ENCODE measurements at places on chromosomes 13 and 19. TPM values are rescaled to one million over a fixed set of nuclear protein-coding genes. Genes with fewer than 3 reads are reported as not detected.

KIR3DL1 gene
- total RNA-seq = not detected

GRCh38 chr19:442085-442484 lies 18.7 kb downstream of the SHC2 start:
- no peak for DNase-seq

- DNase-seq = no peak
Observed at GRCh38 chr19:44848812-44849447, 2.8 kb downstream of the NECTIN2 start.

DNA sequence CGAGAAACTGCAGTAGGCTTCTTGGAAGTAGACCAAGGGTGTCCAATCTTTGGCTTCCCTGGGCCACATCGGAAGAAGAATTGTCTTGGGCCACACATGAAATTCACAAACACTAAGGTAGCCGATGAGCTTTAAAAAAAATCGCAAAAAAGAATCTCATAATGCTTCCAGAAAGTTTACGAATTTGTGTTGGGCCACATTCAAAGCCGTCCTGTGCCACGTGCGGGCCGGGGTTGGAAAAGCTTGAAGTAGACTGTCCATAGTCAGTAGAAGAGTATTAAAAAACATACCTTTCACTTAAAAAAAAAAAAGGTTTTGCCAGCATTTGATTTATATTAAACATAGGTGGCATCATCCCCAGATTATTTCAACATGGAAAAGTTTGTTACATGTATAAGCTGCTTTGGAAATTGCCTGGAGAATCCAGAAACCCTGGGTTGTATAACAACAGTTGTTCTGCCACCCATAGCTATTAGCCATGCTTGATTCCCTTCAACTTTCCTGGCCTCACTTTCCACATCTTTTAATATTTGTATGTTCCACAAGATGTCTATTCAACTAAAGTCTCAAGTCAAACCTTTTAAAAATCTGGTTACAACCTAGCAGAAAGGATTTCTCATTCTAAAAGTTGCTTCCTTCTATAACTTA lies 1.0 kb downstream of the IFT88 start:
- no peak for DNase-seq

DNA sequence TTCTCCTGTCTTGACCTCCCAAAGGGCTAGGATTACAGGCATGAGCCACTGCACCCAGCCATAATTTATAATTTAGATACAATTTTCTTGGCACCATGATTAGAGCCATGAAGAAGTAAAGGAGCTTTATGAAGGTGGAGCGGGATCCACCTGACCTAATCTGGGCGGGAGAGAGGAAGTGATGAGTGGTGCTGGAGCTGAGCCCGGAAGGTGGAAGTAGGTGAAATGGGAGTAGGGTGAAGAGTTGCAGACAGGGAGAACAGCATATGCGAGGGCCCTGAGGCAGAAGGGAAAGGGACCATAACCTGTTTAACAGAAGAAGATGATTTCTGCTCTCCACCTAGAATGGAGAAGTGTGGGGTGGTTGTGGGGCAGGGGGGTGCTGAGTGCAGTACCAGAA lies 4.2 kb downstream of the BLOC1S3 start:
- DNase-seq = no peak

GRCh38 chr13:27055526-27055925 lies 116.1 kb downstream of the USP12 start:
- DNase-seq = no peak

DNA sequence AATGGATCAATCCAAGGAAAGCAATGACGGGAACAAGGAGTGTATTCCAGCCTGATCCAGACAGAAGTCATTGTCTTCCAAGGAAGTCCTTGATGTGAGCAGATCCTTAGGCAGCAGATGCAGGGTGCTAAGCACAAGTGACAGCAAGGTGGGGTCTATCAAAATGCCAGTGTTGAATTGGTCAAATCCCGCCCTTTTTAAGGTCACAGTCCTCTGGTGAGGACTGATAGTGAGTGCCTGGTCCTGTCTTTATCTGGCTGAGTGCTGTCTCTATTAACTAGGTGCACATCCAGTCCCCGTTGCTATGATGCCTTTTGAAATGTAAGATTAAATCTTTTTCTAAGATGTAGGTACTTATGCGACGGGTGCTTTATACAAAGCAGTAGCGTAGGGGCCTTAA lies 1.3 kb upstream of the LAMP1 start:
- DNase-seq = no peak

GRCh38 chr13:25391932-25392331 lies 20.2 kb downstream of the ATP8A2 start:
- DNase-seq = no peak

GRCh38 chr19:5292453-5292821 lies 48.2 kb downstream of the PTPRS start:
- no peak for DNase-seq

DNA sequence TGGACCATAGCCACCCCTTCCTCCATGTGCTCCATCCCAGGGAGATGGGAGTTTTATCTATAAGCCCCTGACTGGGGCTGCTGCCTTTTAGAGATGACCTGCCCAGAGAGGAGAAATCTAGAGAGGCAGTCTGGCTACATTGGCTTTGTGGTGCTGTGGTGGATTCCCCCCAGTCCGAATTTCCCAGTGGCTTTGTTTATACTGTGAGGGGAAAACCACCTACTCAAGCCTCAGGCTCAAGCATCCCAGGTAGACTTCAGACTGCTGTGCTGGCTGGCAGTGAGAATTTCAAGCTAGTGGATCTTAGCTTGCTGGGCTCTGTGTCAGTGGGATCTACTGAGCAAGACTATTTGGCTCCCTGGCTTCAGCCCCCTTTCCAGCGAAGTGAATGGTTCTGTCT lies 1195.7 kb upstream of the PCDH20 start:
- DNase-seq = no peak
